Dermis microvascular lymphatic vessel endothelial cell (primary cell): ENCODE measurements at places on chromosomes 6 and 20. TPM values are rescaled to one million over a fixed set of nuclear protein-coding genes. Genes with fewer than 3 reads are reported as not detected.
A peak's percentile ranks its signal among the peaks of the same experiment; 100 is the strongest.

- DNase-seq, result peak; percentile 41
Measured at GRCh38 chr6:79947191-79948186, at the start of gene ELOVL4. TSS of gene ELOVL4 (minus strand) at chr6:79947553. CDS start at chr6:79947279, 274 bp downstream.

DNA sequence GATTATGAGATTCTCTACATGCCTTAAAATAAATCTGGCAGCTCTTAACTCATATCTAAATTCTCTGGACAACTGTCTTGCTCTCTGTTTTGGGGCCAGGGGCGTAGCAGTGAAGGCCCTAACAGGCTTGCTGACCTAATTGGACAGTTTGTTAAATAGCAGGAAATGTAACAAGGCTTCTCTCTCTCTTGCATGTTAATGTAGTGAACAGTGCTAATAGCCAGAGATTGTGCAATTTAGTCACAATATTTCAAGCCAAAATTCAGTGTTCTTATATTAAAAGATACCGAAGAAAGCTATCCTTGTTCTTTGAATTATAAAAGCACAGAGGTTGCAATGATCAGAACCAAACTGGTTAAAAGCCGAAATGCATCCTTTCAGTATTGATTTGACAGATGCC, 3.0 kb downstream of the PPP1R3D start:
- no peak for DNase-seq

Gene ADAM33
- under 0.01 TPM in 1 of 2 replicates, not detected in the other for total RNA-seq

Gene CDC25B
- 27.5 and 31.4 TPM in 2 replicates for total RNA-seq

DNA sequence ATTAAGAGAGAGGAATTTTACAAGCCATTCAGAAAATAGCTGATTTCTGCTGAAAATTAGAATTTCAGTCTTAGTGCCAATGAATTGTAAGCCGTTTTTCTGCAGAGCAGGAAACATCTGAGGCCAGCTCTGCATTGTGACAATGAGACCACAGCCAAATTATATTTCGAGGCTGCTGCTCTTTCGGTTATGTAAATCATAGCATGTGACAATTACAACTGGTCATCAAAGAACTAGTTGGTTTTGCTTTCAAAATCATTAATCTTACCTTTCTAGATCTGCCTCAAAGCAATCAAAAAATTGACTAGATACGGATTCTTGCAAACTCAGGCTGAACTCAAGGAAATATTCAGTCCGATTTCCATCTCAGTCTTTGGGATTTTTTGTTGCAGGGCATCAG, 33.4 kb upstream of the INSM1 start:
- no peak for DNase-seq
